Anterior cingulate cortex (tissue), 58 donors: ENCODE measurements at places on chromosomes 13 and 19.

DNA sequence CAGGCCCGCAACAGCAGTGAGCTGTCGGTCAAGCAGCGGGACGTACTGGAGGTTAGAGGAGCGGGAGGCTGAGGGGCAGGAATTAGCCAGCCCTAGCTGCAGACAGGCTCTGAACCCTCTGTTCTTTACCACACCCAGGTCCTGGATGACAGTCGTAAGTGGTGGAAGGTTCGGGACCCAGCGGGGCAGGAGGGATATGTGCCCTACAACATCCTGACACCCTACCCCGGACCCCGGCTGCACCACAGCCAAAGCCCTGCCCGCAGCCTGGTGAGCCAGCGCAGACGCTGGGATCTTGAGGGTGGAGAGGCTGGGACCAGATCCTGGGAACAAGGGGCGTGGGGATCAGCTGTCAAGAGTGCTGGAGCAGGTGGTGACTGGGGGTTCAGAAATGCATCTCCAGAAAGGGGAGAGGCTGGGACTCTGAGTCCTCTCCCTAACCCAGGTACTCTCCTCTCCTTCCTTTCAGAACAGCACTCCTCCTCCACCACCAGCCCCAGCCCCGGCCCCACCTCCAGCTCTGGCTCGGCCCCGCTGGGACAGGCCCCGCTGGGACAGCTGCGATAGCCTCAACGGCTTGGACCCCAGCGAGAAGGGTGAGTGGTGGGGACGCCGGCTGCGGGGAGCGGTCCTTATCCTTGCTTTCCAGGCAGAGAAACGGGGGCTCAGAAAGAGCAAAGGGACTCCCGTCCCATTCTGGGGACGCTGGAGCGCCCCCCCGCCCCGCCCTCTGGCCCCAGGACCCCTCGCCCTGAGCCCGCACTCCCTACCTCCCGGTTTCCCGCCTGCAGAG is 10.4 kb downstream of the EPS8L1 start:
- no peak for DNase-seq

GRCh38 chr19:371501-372168 is 27.0 kb upstream of the MIER2 start:
- DNase-seq = no peak

DNA sequence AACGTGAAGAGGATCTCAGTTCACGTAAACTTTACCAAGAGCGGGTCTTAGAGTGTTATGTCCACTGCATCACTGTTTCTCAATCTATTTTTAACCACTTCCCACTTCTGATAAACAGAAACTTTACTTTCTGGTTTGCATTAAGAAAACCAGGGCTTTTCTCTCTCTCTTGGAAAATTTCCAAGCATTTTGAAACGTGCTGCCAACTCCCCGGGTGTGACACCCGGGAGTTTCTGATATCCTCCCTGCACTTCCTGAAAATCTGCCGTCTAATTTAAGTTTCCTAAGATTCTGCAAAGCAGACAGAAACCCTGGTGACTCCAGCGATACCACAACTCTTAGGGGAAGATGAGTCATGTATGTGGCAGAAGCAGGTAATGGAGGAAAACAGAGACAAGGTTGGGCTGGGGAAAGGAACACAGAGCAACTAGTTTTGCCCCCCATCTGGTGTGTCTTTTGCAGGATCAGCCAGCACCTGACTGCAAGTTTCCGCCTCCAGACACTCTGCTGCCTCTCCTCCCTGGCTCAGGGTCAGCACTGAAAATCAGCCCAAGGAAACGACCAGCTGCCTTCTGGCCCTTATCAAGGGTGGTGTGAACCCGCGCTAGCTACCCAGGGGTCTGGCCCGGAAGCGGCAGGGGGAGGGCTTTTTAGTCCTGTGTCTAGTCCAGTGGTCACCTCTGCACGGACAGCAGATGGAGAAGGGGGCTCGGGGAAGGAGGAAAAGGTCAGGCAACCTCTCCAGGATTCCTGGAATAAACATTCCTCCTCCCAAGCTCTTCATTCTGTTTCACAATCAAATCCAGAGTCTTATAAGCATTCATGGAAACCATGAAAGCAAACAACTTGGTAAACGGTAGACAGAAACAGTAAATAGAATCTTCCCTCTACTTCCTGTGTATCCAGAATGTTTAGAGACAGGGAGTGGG is 11.3 kb upstream of the FFAR2 start:
- no peak for DNase-seq

- DNase-seq = no peak
These were observed 9.2 kb upstream of the CLIP3 start for GRCh38 chr19:36041831-36042230.

- no peak for DNase-seq
These were observed 102.5 kb downstream of the URI1 start for GRCh38 chr19:30044273-30045248.

DNA sequence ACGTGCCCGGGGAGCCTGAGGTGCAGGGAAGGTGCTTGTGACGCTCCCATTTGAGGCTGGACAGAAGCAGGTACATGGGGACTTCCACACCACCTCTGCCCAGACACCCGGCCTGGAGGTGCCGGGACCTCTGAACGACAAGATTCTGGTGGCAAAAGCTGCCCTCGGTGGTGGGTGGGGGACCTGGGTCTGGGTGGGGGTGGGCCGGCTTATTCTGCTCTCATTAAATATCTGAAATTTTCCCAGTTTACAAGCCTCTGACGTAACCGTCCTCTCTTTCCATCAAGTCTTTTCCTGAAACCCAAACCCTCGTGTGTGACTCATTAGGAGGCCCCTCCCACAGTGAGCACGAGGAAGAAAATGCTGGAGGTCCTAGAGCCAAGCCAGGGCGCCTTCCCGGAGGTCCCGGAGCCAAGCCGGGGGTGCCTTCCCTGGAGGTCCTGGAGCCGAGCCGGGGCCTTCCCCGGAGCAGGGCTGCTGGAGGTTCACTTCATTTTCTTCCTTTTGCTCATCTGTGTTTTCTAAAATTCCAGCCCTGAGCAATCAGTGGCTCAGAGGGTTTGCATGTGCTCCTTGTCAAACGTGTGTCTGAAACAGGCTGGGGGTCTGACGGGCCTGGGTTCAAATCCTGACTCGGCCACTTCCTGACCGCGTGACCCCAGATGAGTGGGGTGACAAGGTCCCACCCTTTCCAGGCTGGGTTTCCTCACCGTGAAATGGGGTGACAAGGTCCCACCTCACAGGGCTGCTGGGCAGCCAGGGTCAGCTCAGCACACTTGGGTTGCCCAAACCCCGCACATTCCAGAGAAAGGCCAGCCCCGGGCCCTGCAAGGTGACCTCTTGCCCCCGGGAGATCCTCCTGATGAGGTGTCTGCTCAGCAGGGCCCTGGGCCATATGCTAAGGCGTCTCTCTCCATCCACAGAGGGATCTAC is 10.0 kb downstream of the CFD start:
- no peak for DNase-seq

GRCh38 chr19:45995715-45996385 is 583 bp downstream of the CCDC61 start:
- no peak for DNase-seq

DNA sequence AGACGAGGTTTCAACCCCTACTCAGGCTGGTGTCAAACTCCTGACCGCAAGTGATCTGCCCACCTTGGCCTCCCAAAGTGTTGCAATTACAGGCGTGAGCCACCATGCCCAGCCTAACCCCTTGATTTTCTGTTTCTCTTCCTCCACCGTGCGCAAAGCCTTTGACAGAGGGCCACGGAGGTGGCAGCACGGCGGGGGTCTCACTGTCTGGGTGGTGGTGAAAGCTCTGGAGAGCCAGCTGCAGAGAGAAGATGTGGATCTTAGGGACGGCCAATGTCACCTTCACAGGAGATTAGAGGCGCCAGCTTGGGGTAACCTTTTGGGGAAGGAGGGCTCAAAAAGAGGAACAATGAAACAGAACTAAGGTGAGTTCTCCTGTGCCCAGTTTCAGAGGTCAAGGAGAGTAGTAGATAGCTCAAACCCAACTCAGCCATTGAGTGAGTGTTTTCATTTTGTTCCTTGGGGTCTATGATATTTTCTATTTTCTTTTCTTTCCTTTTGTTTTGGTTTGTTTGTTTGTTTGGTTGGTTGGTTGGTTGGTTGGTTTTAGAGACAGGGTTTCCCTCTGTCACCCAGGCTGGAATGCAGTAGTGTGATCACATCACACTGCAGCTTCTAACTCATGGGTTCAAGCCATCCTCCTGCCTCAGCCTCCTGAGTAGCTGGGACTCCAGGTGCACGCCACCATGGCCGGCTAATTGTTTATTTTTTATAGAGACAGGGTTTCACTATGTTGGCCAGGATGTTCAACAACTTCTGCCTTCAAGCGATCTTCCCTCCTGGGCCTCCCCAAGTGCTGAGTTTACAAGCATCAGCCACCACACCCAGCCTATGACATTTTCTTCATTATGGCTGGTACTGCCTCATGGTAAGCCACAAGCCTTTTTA is 37.7 kb downstream of the GPR42 start:
- DNase-seq = no peak

DNA sequence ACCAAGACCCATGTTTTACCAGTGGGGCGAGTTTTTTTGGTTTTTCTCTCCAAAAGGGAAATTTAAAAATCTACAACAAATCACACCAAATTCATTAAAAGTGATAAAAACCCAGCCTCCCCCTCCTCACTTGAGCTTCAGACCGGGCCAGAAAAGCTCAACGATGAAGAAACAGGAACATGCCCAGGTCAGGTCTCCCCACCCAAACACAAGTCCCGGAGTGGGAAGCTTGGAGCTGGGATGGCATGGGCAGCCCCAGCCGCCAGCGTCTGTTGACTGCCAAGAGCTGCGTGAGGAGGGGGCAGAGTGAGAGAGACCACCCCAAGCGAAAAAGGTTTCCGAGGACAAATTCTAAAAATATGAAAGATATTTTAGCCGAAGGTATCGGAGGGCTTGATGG is 3.7 kb downstream of the RNU6-9 start:
- DNase-seq = no peak

GRCh38 chr13:53005626-53006025 is 23.0 kb upstream of the OLFM4 start:
- DNase-seq = no peak

DNA sequence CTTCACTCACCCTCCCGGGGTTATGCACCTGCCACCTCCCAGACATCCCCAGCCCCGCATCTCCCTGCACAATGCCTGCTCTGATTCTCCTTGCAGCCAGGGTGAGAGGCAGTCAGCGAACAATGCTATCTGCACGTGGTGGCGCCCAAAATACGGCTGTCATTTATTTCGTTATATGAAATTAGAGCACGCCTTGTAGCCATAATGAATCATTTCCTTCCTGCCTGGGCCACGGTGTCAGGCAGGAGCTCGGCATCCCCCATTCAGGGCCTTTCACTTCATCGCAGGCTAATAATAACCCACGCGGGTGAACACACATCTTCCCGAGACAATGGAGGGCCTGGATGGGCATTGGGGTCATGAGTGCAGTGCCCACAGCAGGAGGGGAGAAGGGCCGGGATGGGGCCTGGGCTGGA is 143.8 kb upstream of the ZNF507 start:
- no peak for DNase-seq

GRCh38 chr19:29971002-29971401 is 29.0 kb downstream of the URI1 start:
- DNase-seq = no peak

DNA sequence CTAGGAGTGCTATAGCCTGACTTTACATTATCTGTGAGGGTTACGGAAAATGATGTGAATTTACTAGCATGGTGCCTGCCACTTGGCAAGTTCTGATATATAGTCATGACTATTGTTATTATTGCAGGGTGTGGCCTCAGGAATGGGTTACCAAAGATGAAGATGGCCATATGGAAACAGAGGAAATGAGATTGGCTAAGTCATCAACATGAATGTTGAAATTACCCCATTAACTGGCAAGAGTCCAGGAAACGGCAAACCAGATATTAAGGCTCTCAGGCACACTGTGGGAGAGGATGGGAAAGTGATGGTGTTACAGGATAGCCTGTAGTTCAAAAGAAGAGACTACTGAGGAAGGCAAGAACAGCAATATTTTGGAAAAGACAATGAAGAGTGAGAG is 183.3 kb downstream of the KCNRG start:
- DNase-seq = no peak

GRCh38 chr13:44703371-44703770 is 127.2 kb upstream of the TSC22D1 start:
- DNase-seq = no peak

DNA sequence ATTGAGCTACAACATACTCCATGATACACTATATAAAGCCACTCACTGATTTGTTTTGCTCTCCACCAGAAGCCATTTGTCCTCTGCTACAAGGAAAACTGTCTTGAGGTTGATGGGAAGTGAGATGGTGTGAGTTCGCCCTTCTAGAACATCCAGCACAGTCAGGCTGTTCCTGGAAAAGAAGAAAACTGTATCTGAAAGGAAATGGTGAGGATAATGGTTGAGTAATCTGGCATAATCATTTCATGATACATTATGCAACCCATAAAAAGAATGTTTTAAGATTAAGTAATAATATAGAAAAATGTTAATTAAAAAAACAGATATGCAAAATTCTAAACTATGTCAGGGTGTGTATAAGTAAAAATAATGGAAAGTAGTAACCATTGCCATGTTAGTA is 233.9 kb downstream of the RGCC start:
- no peak for DNase-seq

DNA sequence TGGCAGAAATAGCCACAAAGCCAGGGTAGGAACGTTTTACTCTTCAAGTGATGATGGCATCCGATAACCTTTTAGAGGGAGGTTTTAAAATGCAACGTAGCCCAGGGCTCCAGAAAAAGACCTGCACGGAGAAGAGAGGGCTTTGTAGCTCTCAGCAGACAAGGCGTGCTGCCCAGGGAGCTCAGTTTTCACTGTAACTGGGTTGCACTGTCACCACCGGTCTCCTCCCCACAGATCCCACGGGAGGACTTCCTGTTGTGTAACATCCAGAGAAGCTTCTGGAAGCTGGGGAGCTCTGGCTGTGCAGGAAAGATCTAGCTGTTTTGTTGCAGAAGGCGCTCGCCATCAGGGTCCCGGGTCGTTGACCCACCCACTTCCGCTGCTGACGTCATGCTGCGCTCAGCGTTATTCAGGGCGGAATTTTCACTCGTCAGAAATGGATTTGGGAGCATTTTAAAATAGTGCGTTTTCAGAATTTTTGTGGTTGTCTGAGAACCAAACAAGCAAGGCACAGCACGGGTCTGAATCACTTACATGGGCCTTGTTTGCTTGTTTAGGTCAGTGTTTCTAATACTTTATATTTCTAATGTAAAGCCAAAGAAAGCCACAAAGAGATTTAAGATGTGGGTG is 50.8 kb downstream of the ATP11A start:
- DNase-seq = no peak

GRCh38 chr19:54160182-54160811 is 776 bp upstream of the LENG1 start:
- DNase-seq = no peak

DNA sequence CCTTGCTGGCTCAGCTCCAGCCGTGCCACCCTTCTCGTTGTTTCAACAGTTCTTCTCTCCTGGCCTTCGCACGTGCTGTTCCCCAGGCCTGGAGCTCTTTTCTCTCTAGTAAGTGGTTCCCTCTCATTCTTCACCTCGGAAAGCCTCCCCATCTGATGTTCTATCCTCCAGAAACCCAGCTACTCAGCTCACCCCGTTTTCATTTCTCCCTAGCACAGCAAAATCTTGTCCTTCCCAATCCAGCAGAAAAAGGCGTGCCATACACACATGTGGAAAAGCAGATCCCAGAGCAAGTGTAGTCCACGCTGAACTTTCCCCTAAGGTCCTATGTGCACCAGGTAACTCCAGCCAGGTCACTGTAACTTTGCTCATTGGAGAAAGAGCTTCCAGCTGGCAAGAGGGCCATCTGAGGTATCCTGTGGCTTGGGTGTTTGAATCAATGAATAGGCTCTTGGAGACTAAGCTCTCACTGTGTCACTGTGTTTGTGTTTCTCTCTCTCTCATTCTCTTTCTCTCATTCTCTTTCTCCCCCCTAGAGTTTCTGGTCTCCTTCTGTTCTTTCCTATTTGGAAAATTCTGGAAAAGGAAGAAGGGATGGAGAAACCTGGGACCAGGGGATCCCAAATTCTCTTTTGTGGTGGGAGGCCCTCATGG is 49.0 kb downstream of the COLGALT1 start:
- DNase-seq = no peak

GRCh38 chr19:38695832-38696728 is 48.2 kb downstream of the CAPN12 start:
- DNase-seq = no peak
